Activated CD8-positive, alpha-beta memory T cell treated with anti-CD3 and anti-CD28 coated beads for 1 hour (primary cell): ENCODE measurements at places on chromosomes 3 and 15.

- DNase-seq: no peak
Observed at GRCh38 chr3:122784436-122784835, 9.2 kb downstream of the HSPBAP1 start.

- peak; percentile 24 for DNase-seq
Observed at GRCh38 chr3:46693892-46694226, 380 bp upstream of the ALS2CL start.

DNA sequence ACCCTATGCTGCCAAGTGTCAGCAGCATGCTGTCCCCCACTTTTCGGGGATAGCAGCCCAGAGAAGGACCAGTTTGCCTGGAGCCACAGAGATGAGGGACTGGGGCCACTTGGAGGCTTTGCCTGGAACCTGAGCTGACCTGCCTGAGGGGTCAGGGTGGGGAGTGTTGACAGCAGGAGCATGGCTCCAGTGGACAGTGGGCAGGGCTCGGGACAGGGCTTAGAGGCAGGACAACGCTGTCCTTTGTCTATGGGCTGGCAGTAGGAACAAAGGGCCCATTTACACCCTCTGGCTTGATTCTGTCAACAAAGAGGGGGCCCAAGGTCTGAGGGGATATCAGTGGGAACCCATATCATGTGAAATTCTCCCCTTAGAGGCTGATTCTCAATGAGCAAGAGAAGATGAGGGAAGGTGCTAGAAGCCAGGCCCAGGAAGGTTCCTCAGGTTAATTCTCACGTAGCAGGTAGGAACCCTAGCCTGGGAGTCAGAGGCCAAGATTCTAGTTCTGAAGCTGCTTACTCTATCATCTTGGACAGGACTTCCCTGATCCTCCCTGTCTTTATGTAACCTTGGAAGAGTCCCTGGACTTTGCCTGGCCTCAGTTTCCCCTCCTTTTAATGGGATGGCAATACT, 29.7 kb upstream of the HHATL start:
- DNase-seq: no peak

- no peak for DNase-seq
Observed at GRCh38 chr3:175356899-175357324, 497.8 kb downstream of the NAALADL2 start.

GRCh38 chr3:124760601-124761000, 30.3 kb downstream of the UMPS start:
- DNase-seq: no peak

DNA sequence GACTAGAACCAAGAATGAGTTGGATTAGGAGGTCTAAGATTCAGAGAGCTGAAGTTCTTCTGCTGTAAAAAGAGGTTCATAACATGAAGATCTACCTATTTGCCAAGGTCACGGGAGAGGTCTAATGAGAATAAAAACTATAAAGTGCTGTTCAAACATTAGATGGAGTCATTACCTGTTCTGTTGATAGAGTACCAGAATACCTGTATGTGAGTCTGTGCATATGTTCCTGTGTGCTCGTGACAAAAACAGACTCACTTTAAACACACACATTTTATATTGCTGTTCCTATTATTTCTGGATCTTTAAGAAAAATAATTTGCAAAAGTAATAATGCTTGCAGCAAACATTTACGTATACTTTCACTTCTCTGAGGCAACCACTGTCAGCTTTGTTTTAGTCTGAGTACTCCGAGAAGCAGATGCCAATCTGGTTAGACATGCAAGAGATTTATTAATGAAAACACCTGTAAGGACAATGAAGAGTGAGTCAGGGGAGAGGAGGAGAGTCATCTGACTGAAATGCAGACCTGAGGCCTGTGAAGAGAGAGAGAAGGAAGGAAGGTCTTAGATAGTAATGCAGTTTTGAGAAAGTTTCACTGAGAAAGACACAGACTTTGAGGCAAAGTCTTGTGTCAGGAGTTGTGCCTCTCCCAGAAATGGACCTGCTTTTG, 221.2 kb downstream of the SQOR start:
- no peak for DNase-seq

DNA sequence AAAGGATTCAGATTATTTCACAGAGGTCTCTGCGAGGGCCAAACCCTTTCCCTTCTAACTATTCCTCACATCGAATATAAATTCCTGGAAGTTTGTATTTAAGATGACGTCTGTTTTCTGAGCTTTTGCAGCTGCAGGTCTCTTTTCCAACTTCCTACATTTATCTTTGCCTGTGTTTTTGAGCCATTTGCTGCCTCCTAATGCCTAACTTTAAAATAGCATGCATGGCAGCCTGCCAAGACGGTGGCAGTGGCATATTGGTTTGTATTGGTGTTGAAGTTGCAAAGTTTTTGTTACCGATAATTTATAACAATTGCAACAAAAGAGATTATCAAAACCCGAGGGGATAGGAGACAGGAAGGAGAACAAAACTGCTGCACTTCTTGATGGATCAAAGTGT, 187.1 kb upstream of the DNAJC19 start:
- DNase-seq: no peak

DNA sequence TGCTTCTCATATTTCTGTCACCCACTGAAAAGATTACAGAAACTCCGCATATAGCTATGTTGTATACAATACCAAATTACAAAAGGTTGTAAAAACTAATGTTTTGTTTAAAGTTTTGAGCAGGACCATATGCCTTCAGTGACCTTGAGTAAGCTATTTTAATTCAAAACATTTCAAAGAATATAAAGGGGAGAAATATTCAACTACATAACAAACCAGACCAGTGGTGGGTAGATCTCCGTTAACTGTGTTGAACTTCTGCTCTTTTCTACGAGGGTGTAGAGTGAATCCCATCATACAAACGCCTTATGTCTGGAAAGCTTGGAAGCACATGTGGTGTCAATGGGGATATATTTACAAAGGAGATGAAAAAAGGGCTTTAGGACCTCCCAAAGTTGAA, 68.4 kb upstream of the NR2F2 start:
- DNase-seq: no peak

DNA sequence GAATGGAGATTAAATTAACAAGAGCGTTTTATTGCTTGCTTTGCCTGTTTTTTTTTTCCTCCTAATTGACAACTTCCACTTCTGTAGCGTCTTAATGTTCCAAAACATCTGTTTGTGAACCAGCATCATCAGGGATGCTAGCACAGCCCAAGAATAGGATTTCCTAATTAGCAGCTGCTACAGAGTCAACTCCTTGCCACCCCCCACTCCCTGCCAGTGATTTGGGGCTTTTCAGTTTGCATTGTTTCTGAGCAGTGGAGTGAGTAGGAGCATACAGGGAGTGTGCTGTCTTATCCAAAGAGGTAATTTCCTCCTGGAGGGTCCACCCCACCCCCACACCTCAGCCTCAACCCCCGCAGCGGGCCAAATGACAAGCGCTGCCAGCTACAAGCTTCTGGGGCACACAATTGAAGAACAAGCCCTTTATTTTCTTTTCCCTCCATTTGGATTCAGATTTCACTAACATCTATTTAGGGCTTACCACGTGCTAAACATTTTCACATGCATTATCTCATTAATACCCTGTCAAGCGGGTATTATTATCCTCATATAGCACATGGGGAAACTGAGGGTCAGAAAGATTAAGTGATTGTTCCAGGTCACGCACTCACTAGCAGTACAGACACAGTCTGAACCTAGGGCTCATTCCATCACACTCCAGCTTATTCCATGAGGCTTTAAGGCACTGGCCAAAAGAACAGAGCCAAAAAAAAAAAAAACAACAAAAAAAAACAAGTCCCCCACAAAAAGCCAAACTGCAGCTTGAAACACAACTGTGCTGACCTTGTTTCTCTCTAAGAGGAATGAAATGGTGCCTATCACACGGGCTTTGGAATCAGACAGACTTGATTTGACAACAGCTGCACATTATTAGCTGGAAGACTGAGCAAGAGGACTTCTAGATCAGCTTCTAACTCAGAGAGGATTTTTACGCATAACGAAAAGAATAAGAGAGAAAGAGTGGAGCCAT, 16.4 kb downstream of the HEG1 start:
- DNase-seq: no peak
